CD4-positive, alpha-beta T cell treated with Interferon alpha-2 for 1 hour (primary cell): ENCODE measurements at places on chromosomes 16 and 17.

GRCh38 chr17:62910277-62910676 is 55.8 kb upstream of the TANC2 start:
- no peak for DNase-seq

- DNase-seq, result peak; percentile 17
These were observed at the start of gene MT1G for GRCh38 chr16:56667581-56668571. MT1G (minus strand) TSS chr16:56668065; CDS start chr16:56667993, 72 bp downstream.

GRCh38 chr17:82776454-82776853 is 24.6 kb downstream of the TBCD start:
- no peak for DNase-seq

- peak; percentile 82 for DNase-seq
These were observed 120.9 kb downstream of the METRNL start for GRCh38 chr17:83200231-83200699.

- DNase-seq, result peak; percentile 69
These were observed 49.2 kb upstream of the CBFA2T3 start for GRCh38 chr16:89026121-89026612.
